ENCODE measurements at places on chromosomes 3 and 15.

- no peak for DNase-seq
Measured at GRCh38 chr3:182108371-182108770, 396.6 kb downstream of the SOX2 start.

DNA sequence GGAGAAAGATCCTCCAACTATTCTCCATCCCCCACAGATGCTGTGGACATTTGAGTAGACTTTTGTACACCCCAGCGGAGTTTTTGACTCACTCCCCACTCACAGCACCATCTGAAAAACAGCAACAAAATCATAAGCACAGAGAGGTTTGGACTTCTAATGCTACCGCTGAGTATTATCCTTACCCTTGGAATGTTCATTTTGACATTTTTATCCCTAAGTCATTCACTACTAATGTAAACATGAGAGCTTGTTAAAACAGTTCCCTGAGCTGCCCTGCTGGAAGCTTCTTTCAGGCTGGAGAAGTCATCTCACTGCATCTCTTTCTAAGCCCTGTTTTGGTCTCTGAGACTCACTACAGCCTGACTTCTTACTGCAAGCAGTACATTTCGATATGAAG is 1045.9 kb downstream of the MCTP2 start:
- no peak for DNase-seq

DNA sequence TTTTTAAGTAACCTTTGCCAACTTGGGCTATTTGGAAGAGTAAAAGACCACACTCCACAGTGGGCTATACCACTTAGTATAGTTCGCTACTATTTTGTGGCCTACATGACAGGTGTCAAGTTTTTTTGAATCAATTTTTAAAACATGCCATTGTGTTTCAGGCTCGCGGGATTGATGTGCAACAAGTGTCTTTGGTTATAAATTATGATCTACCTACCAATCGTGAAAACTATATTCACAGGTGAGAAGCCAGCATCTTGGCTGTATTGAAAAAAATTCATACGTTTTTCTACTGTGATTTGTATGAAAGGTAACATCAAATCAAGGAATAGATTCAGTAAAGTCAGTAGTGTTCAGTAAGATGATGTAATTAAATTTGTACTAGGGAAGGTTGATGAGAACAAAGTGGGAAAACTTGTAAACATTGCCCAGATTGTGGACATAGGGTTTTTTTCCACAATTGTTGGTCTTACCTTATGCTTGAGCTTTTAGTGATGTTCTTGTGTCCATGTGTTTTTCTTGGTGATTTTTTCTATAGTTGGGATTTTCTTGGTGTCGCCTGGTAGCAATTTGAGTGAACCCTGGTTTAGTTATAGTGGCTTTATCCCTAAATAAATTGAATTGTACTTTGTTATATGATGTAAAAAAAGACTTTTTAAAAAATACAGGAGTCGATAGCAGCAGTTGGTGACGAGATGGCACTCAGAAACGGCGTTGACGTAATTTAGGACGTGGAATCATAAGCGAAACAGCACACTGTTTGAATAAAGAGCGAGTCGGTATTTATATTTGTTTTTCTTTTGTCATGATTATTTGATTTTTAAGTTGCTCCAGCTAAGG is 4.5 kb downstream of the EIF4A2 start:
- no peak for DNase-seq

- DNase-seq = no peak
Measured at GRCh38 chr15:59447367-59447766, 9.4 kb downstream of the FAM81A start.

DNA sequence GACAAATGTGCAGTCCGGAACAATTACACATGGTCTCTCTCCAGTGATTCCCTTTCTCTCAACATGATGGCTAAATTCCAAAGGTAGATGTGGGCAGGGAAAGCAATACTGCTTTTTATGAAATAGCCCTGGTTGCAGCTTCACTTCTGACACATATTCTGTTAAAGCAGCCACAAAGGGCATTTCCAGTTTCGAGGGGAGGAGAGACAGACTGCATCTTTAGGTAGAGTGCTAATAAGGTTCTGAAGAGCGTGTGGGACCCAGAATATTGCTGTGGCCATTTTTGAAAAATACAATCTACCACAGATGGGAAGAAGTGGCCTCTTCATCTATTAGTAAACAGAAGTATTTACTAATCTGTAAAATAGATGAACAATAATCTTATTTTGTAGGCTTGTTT is 139.3 kb upstream of the PEX5L start:
- DNase-seq = no peak

DNA sequence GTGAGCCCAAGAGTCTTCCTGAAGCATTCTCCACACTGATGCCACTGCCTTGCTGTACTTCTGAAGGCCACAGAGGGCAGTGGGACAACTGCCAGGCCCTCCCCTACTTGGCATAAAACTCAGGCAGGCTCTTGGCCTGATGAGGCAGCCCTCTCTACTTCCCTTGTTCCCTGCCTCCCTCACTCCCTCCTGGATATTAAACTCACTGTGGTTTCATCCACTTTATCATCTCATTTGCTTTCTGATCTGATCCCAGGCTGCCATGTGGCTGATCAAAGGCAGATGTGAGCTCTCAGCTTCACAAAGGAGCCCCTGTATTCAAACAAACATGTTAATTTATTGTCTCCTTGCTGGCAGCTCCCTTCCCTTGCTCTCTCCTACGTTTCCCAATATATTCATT is 533.5 kb downstream of the IGSF11 start:
- no peak for DNase-seq

Data from activated T-cell treated with anti-CD3 and anti-CD28 coated beads for 1 hour (primary cell).